ENCODE measurements at places on chromosomes 5 and 9. TPM values are rescaled to one million over a fixed set of nuclear protein-coding genes. Genes with fewer than 3 reads are reported as not detected.

The JAKMIP2 gene
- 0.17 TPM for total RNA-seq

The PRSS3 gene
- 148 TPM for total RNA-seq

The SPINK4 gene
- 212 TPM for total RNA-seq

The QSOX2 gene
- 4.9 TPM for total RNA-seq

The SLC34A3 gene
- not detected for total RNA-seq

The SPAAR gene
- 2.6 TPM for total RNA-seq

The MAPK9 gene
- 46.4 TPM for total RNA-seq

The ADRB2 gene
- total RNA-seq: 1.2 TPM

GRCh38 chr5:140162275-140162674, 12.7 kb upstream of the CYSTM1 start:
- no peaks in the 10 kb centered on the region for H3K27me3 ChIP-seq
- H3K4me1 ChIP-seq: no peaks in the 10 kb centered on the region
- no peak for DNase-seq
- no peaks in the 10 kb centered on the region for H3K36me3 ChIP-seq
- H3K27ac ChIP-seq: no peak overlapping the region

- H3K4me3 ChIP-seq: no peak overlapping the region
- H3K27ac ChIP-seq: no peak overlapping the region
- no peaks in the 10 kb centered on the region for H3K27me3 ChIP-seq
- no peaks in the 10 kb centered on the region for H3K4me1 ChIP-seq
Measured at GRCh38 chr5:177146891-177147638, 13.5 kb downstream of the NSD1 start.

GRCh38 chr9:116891424-116891823, 204.3 kb downstream of the TRIM32 start:
- DNase-seq: no peak
- no peaks in the 10 kb centered on the region for H3K27me3 ChIP-seq
- no peaks in the 10 kb centered on the region for H3K4me1 ChIP-seq
- H3K36me3 ChIP-seq: no peaks in the 10 kb centered on the region

GRCh38 chr5:175520873-175521272, 42.5 kb downstream of the SFXN1 start:
- no peaks in the 10 kb centered on the region for H3K4me1 ChIP-seq
- no peaks in the 10 kb centered on the region for H3K27me3 ChIP-seq
- DNase-seq: no peak

- H3K36me3 ChIP-seq: no peaks in the 10 kb centered on the region
- peaks cover 3% of the 10 kb centered on the region for H3K4me1 ChIP-seq
Measured at GRCh38 chr5:139167952-139168720, 30.0 kb downstream of the SIL1 start.

GRCh38 chr9:91239367-91240111, 122.2 kb downstream of the AUH start:
- H3K27ac ChIP-seq: no peak overlapping the region
- H3K36me3 ChIP-seq: no peaks in the 10 kb centered on the region
- no peaks in the 10 kb centered on the region for H3K27me3 ChIP-seq
- H3K4me3 ChIP-seq: no peak overlapping the region

- no peak for DNase-seq
- H3K27me3 ChIP-seq: no peaks in the 10 kb centered on the region
- H3K4me1 ChIP-seq: no peaks in the 10 kb centered on the region
- no peaks in the 10 kb centered on the region for H3K36me3 ChIP-seq
Measured at GRCh38 chr9:104494808-104495207, 9.3 kb upstream of the OR13F1 start.

DNA sequence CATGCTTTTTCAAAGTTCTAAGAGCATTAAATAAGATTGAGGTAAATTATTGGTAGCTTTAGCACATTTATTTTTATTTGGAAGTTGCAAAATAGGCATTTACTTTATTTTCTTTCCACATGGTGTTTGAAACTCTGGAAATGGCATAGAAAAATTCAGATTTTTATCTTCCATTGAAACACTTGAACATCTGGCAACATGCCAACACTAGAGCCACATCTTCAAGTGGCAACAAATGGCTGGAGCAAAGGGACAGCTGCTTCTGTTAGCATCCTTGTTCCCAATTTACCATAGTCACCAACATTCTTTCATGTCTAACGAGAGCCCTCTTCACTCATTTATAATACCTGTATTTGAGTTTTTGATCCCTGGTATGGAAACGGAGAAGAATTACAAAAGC, 539.9 kb downstream of the ZNF608 start:
- H3K4me3 ChIP-seq: no peak overlapping the region
- no peak overlapping the region for H3K27ac ChIP-seq
- no peaks in the 10 kb centered on the region for H3K4me1 ChIP-seq

- H3K4me3 ChIP-seq: no peak overlapping the region
- no peaks in the 10 kb centered on the region for H3K36me3 ChIP-seq
- no peaks in the 10 kb centered on the region for H3K27me3 ChIP-seq
- H3K27ac ChIP-seq: no peak overlapping the region
- H3K4me1 ChIP-seq: no peaks in the 10 kb centered on the region
- no peak for DNase-seq
Measured at GRCh38 chr9:20722221-20722620, 38.2 kb downstream of the FOCAD start.

DNA sequence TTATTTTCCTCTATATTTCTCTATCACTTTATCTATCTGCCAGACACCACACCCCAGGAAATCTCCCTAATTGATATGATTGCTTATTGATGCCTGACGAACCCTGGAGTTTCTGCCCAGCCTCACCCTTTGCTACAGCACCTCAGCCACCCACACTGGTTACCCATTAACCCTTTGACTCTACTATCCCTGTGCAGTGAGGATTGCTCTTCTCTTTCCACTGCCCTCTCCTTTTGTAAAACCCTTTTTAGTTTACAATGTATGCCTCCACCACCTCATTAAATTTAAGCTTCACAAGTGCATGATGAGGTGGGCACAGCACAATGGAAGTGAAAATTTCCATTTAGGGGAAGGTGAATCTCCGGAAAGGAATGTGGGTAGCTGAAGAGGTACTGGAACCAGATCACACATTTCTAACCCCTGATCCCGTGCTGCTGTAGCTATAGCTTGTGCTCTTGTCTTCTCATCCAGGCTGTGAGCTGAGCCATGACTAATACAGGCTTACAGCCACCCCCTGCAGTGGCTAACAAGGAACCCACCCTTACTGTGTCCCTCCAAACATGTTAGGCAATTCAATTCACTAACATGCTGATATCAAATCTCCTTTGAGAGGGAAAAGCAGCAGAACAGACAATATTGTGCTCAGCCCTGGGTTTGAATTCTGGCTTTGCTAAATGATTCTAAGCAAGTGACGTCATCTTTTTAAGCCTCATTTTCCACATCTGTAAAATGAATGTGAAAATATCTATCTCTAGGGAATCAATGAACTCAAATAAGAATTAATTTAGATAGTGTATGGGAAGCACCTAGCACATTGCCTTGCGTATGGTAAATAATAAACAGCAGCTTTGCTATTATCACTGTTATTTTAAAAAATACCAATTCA, 186.9 kb upstream of the TRIM32 start:
- no peak overlapping the region for H3K27ac ChIP-seq
- no peak for DNase-seq
- no peaks in the 10 kb centered on the region for H3K36me3 ChIP-seq

DNA sequence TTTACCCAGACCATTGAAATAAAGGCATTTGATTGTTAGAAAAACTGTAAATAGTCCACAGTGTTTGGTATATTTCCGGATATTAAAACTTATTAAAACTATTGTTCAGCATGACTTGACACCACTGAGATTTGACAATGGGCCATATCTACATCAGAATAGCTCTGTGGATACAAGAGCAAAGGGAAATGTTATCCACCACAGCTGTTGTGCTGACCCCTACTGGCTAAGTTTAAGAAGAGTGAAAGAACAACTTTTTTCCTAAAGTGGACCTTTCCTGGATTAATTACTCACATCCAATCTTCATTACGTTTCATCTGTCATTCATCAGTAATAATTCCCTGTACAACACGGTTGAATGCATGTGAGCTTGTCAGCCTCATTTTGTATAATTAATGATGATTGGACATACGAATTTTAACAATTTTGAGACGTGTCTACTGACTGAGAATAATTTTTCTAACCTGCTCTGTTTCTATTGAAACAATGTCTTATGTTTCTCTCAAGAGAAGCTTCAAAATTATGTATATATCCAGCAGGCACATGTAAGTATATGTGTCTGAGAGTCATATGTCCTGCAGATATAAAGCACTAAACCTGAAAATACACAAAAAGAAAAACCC, 1952.6 kb downstream of the MAT2B start:
- H3K36me3 ChIP-seq: no peaks in the 10 kb centered on the region
- no peaks in the 10 kb centered on the region for H3K27me3 ChIP-seq
- no peak overlapping the region for H3K27ac ChIP-seq
- no peak overlapping the region for H3K4me3 ChIP-seq
- H3K4me1 ChIP-seq: no peaks in the 10 kb centered on the region

DNA sequence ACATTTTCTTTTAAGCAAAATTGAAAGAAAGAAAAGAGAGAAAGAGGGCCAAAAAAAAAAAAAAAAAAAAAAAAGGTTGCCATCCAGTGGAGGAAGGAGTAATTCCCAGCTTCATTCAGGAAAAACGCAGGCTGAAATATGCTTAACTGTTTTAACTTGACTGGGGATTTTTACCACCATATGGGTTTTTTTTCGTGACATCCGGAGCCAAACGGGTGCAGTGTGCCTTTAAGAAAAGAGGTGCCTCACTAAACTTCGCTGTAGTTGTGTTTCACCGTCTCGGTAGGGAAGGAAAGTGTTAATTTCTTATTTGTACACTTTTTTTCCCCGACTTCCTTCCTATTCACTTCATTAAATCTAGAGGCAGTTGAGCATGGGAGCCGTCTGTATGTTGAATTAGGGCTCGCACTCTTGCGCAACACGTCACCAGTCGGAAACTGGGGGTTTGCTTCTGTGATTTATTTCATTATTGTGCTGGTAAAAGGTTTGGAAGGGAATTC, 143.0 kb downstream of the SMARCA2 start:
- H3K4me3 ChIP-seq: peak overlapping the region; percentile 38
- peaks cover 4% of the 10 kb centered on the region for H3K36me3 ChIP-seq
- peak overlapping the region; percentile 26 for H3K27ac ChIP-seq

GRCh38 chr9:37551888-37552287, 24.3 kb downstream of the FBXO10 start:
- H3K27ac ChIP-seq: no peak overlapping the region
- H3K4me3 ChIP-seq: no peak overlapping the region
- H3K36me3 ChIP-seq: no peaks in the 10 kb centered on the region
- no peak for DNase-seq

GRCh38 chr9:101586651-101587050, 8.1 kb downstream of the PPP3R2 start:
- H3K4me3 ChIP-seq: no peak overlapping the region
- H3K4me1 ChIP-seq: no peaks in the 10 kb centered on the region
- no peaks in the 10 kb centered on the region for H3K36me3 ChIP-seq
- no peak overlapping the region for H3K27ac ChIP-seq
- DNase-seq: no peak

DNA sequence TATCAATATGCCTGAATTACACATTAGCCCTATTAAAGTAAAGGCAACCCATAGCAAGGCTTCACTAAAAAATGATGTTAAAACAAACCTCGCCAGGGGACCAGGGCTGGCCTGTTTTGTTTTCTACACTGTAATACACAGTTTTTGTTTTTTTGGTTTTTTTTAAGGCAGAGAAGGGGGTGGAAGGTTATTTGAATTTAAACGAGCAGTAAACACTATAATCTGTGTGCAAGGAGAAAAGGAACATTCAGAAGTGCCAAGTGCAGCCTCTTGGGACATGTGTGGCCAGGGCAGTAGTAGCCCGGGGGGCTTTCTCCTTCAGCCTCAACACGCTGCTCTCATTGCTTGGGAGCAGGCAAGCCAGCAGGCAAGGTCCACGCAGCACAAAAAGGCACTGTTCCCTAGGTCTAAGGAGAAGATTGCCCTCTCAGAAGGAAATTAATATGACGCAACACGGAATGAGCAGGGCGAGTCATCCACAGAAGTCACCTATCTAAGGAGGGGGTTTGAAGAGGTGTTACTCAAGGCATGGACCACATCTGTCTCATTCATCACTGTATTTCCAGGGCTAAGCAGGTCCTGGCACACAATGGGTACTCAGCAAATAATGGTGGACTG, 16.2 kb downstream of the SIL1 start:
- DNase-seq: peak; percentile 34
- no peaks in the 10 kb centered on the region for H3K36me3 ChIP-seq
- no peaks in the 10 kb centered on the region for H3K27me3 ChIP-seq
- H3K27ac ChIP-seq: no peak overlapping the region

DNA sequence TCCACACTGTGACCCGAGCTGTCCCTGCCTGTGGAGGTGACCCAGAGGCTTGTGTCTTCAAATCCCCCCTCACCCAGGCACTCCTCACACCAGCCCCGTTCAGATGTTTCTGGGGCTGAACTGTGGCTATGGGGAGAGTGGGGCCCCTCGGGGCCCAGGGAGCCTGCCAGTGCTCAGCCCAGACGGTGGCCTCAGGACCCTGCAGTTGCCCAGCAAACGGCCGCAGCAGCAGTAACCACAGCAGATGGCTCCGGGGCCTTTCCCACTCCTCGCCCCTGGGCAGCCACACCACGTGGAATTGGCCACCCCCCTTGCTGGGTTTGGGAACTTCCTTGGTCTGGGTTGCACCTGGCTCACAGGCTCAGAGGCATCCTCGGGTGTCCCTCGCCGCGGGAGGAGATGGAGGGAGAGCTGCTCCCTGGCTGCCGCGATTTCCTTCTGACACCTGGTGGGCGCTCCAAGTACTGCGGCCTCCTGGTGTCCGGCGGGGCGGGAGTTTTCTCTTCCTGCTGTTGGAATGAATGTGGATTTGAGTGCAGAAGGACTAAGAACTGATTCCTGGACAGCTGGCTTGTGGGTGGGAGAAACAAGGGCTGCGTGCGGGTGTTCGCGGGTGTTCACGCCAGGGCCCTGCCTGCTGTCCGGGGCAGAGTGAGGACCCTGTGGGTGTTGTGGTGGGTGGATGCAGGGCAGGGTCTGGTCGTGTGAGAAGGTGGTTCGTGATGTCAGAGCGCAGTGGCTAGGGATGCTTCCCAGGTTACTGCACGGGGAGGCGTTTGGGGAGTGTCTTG, 97.5 kb downstream of the COL5A1 start:
- H3K27ac ChIP-seq: no peak overlapping the region
- peak; percentile 67 for DNase-seq
- H3K36me3 ChIP-seq: no peaks in the 10 kb centered on the region
- H3K27me3 ChIP-seq: no peaks in the 10 kb centered on the region
- no peaks in the 10 kb centered on the region for H3K4me1 ChIP-seq
- H3K4me3 ChIP-seq: no peak overlapping the region
